ENCODE measurements at places on chromosomes 12 and 14.

- DNase-seq, result no peak
These were observed 249.7 kb downstream of the SPTSSA start for GRCh38 chr14:34212172-34212929.

GRCh38 chr12:124537525-124538193 lies 29.8 kb downstream of the NCOR2 start:
- no peak for DNase-seq

- DNase-seq, result no peak
These were observed 56.5 kb downstream of the TECPR2 start for GRCh38 chr14:102419276-102419675.

- DNase-seq, result no peak
These were observed 80.3 kb downstream of the PRMT8 start for GRCh38 chr12:3571323-3571722.

DNA sequence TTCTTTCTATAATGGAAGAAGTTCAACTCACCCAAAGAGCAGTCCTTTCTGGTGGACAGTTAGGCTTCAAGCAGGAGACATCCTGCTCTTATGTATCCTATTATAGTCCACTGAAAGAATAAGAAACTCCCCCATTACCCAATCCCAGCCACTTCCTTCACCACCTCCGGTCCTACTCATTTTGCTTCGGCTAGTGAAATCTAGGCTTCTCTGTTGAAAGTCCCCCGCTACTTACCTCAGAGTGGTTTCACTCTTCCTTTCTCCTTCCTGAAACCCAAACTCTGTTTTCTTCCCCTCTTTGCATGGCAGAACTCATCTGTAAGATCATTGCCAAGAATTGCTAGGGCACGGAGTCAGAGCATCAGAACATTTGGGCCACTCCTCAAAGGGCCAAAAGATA lies at the start of gene GPR84:
GPR84 (minus strand) TSS at position 74 of the 400 bp plus-strand sequence. CDS start 635 bp downstream, outside the sequence.
- no peak for DNase-seq

DNA sequence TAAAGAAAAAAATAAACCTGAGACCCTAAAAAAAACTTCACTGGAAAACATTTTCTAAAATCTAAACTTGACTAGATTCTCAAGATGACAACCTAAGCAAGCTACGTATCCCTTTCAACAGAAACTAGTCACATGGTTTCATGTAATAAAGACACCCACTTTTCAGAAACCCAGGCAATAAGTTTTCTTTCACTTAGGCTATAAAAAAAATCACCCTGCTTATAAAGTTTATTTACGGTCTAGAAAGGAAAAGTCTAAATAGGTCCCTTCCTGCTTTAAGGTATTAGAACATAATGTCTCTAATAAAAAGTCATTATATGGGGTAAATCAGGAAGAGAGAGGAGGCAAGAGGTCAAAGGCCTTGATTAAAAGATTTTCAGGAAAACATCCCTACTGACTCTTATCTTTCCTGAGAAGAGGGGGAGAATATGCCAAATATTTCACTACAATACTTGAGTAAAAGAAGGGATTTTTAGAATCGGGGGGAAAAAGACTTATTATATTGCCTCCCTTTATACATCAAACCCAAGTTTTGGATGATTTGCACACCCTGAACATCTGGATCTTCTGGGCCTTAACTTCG lies 9.5 kb downstream of the CLIP1 start:
- no peak for DNase-seq

DNA sequence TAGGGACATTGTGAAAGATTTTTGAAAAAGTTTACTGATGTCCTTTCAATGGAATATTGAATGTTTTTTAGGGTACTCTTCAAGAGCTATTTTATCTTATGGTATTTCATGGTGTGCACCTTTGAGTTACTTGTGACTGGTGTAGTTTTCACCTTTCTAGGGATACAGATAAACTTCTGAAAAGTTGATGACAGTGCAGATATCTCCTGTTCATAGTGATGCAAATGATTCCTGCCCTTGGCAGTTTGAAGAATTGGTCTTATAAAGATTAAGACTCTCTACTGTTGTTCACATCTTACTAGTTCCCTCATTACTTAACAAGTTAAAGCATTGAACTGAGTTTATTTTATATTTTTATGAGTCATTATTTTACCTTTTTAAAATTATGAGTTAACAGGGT lies 408.9 kb downstream of the TRHDE start:
- DNase-seq, result no peak

DNA sequence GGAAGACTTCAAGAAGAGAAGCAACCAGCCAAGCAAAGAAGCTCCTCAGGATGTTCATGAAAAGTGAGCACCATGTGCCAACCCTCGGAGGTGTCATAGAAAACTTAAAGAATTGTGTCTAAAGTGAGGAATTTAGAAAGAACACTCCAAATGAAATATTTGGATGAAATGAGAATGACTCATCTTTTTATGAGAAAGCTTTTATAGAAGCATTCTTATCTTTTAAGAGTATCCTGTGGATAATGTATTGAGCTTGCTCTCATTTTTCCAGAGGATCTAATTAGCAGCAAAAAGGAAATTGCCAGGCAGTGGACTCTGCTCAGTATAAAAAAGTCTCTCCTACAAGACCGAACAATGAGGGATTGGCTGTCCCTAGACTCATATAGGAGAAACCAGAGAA lies 454.9 kb downstream of the LRIG3 start:
- no peak for DNase-seq

DNA sequence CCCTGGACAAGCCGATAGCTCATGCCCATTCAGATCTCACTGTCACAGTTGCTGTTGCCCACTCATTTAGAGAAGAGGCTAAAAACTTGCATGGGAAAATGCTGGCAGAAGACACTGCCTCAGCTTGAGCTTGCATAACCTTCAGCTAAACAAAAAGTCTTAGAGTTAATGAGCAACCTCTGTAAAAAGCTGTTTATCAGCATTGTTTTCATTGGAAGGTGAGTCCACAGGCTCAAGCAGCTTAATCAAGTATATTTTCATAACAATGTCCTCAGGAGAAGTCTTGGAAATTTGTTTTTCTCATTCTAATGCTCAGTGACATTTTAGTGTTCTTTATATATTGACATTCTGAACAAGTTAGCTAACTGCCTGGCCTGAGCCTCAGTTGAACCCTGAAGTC lies 872.9 kb downstream of the TMTC2 start:
- DNase-seq, result no peak

DNA sequence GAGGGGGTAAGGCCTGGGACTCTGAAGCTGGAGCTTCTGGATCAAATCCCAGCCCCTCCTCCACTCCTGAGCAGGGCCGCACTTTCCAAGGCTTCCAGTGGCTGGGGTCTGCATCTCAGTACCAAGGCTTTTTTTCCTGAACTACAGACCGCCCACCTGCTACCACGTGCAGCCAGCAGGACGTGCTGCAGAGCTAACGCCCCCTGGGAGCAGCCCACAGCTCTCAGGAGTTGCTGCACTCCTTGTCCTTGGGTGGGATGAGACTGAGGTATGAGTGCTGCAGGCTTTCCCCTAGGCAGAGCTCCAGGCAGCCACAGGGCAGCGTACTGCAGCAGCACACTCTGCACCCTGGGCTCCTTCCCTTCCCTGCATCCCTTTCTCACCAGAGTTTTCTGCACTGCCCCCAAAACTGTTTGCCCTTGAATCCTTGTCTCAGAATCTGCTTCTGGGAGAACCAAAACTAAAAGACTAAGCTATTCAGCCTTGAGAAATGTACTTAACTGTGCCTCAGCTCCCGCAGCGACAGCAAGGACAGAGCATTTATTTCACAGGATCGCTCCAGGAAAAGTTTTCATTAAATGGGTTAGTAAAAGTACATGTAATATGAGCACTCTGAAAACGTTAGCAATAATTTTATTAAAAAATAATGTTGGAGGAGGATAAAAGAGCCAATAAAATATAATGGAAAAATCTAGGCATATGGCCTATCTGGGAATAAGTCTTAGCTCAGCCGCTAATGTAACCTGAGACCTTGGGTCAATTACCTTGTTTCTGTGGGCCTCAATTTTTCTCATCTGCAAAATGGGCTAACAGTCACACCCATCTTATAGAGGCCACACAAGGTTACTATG lies 25.5 kb downstream of the RBM19 start:
- no peak for DNase-seq

GRCh38 chr14:53564870-53565269 lies 391.8 kb downstream of the BMP4 start:
- no peak for DNase-seq

DNA sequence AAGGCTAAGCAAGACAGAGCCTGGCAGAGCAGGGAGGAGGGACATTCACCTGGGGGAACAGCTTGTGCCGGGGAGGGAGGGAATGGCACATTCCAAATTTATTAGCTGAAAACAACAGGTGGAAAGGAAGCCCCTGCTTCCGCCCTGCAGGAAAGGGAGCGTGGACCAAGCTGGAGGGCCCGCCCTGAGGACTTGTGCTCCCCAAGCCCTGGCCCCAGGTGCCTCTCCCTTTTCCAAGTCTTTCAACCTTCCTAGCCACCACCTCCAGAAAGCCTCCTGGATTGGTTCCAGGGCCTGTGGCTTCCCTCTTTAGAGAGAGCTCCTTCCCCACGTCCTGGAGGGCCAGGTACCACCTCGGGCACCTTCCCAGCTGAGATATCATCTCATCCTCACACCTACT lies 2.7 kb downstream of the DEGS2 start:
- no peak for DNase-seq

- DNase-seq, result no peak
These were observed 102.4 kb upstream of the ATF1 start for GRCh38 chr12:50661300-50662115.

- DNase-seq, result no peak
These were observed 6.7 kb downstream of the C12orf54 start for GRCh38 chr12:48489012-48489411.

DNA sequence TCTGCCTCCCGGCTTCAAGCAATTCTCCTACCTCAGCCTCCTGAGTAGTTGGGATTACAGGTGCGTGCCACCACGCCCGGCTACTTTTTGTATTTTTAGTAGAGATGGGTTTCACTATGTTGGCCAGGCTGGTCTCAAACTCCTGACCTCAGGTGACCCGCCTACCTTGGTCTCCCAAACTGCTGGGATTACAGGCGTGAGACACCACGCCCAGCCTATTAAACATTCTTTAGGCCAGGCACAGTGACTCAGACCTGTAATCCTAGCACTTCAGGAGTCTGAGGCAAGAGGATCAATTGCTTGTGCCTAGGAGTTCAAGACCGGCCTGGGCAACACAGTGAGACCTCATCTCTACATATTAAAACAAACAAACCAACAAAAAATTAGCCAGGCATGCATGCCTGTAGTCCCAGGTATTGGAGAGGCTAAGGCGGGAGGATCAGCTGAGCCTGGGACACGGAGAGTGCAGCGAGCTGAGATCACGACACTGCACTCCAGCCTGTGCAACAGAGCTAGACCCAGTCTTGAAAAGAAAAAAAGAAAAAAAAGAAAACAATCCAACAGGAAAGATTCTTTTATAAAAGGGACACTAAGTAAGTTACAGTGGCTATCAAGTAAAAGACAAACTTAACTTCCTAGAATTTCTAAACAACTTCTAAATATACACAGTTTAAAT lies 70.2 kb downstream of the HECTD1 start:
- DNase-seq, result no peak

GRCh38 chr14:43872752-43873655 lies 634.1 kb downstream of the FSCB start:
- DNase-seq, result no peak

GRCh38 chr12:131959116-131959515 lies 9.4 kb downstream of the EP400 start:
- DNase-seq, result no peak

DNA sequence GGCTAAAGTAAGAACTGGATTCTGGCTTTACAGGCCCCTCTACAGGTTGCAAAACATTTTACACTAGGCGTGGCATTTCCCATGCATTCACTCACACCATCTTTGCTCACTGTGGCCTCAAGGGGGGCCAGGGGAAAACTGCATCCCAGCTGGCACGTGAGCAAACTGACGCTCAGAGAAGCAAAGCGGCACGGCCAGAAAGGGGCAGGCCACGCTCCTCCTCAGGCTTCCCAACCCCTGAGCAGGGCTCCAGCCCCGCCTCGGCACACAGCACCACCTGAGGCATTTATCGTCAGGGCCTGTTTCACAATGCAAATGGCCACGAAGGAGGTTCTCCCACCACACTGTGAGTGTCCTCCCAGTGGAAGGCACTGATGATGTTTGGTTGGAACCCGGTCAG lies 90.8 kb downstream of the BCL11B start:
- no peak for DNase-seq

DNA sequence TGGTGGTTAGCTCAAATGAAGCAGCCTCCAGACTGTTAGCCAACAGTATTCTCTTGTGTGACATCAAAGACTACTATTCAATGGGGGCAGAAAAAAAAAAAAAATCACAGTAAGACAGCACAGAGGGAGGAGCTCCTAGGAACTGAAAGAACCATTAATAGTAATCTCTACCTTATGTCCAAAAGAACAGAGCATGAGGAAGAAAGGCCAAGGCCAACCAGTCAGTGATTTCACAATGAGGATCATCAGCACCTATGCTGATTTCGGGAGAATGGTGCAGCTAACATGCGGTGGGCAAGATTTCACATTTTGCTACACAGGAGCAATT lies 66.3 kb upstream of the SOX5 start:
- no peak for DNase-seq

DNA sequence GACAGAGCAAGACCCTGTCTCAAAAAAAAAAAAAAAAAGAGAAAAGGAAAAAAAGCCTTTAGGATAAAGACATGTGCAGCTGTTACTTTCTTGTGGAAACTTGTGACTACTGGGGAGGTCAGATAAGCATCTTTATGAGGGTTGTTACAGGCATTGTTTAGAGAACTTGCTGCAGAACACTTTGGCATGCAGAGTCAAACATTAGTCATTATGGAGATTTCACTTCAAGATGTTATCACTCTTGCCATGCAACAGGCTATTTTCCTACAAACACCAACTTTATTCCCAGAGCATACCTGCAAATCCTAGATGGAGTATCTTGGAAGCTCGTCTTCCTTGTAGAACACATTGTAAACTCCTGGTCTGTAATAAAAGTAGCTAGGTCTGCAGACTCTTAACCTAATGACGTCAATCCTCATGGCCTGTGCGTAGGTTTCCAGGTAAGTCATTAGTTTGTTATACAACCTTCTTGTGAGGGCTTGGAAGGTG lies 36.3 kb upstream of the WDR89 start:
- DNase-seq, result peak; percentile 23

DNA sequence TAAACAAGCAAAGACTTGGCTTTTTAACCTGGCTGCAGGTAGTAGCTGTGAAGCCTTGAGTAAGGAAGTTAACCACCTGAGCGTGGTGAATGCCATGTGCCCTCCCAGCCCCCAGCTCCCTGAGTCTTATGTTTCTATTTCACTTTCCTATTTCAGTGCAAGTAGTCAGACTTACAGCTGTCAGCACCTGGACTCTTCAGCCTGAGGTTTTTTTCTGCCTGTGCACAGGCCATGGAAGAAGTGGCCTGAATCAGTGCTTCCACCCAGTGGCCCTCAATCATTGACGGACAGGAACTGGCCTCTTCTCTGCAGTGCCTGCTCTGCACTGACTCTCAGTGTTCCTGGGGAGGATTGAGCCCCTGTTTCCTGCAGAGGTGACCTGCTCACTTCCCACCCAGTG lies 796.4 kb downstream of the MED13L start:
- no peak for DNase-seq

All from fibroblast of the conjunctiva (primary cell).